ENCODE measurements at places on chromosomes 11 and 22.

GRCh38 chr11:14746857-14747395 lies 103.3 kb downstream of the PDE3B start:
- no peak for DNase-seq

GRCh38 chr22:45703758-45704157 lies 32.1 kb downstream of the ATXN10 start:
- no peak for DNase-seq

GRCh38 chr11:105701098-105701497 lies 91.2 kb downstream of the GRIA4 start:
- DNase-seq = no peak

- DNase-seq = no peak
These were observed 19.3 kb downstream of the HPS4 start for GRCh38 chr22:26464312-26464711.

DNA sequence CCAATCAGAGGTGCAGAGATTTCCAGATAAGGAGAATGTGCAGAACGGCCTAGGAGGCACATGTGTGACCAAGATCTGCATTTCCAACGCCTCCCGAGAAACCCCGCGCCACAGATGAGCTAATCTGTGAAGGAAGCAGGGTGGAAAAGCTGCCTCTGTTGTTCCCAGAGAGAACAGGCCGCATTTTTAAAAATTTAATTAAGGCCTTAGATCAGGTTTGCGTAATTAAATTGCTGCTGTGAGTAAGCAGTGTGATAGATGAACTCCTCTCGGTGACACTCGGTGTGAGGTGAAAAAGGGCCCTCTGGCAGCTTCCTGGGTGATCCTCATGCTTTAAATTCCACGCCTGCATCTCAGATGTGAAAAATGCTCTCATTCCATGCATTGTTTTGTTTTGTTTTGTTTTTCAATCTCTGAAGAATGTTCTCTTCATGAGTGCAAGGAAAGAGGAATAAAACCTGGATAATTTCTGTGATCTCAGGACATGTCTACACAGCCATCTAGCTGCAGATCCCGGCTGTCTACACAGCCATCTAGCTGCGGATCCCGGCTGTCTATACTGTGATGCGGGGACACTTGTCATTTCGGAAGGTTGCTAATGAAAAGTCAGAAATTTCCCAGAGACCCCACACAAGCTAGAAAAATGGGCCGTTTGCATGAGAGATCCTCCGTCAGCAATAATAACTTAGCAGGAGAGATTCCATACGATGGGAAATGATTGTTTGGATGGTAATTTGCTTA lies 1398.9 kb downstream of the BRD1 start:
- no peak for DNase-seq

DNA sequence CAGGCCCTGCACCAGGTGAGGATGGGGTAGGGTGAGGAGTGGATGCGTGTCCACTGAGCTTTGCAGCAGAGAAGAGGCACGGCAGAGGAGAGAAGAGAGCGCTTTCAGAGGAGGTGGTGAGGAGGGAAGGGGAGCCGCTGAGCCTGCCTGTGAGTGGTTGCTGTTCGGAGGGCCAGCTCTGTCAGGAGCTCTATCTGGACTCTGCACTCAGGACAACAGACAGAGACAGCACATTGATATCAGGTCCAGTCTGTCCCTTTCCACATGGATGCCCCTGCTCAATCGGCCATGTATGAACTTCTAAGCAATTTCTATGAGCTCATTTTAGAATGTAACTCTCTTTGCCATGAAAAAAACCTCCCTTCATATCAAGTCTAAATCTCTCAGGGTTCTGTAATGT lies 158.6 kb downstream of the KIRREL3 start:
- DNase-seq = no peak

GRCh38 chr22:42368379-42369249 lies 63.6 kb downstream of the NFAM1 start:
- DNase-seq = peak; percentile 25

DNA sequence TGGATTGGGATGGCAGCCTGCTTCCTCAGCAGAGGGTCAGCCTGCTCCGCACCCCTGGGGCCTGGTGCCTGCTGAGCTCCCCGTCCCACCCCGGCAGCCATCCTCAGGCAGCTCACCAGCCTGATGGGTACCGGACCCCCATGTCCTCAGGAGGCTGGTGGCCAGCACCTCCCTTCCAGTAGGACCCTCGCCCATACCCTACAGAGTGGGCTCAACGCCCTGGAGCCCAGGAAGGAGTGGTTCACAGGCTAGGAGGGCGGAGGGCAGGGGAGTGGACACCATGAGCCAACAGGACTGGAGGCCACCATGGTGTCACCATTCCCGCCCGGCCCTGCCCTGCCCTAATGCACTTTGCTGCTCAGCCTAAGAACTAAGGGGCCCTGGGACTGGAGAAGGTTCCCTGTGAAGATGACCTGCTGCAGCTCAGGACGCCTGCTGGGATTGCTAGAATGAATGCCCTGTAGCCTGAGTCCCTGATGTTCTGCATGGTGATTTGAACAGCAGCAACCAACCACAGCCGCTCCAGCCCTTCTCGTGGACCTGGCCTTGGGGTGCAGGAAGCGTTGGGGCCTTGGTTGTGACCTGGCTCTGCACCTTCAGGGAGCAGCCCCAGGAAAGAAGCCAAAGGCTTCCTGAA lies 1080.8 kb downstream of the BRD1 start:
- no peak for DNase-seq

- DNase-seq = no peak
These were observed 52.9 kb upstream of the RTL6 start for GRCh38 chr22:44550711-44551491.

DNA sequence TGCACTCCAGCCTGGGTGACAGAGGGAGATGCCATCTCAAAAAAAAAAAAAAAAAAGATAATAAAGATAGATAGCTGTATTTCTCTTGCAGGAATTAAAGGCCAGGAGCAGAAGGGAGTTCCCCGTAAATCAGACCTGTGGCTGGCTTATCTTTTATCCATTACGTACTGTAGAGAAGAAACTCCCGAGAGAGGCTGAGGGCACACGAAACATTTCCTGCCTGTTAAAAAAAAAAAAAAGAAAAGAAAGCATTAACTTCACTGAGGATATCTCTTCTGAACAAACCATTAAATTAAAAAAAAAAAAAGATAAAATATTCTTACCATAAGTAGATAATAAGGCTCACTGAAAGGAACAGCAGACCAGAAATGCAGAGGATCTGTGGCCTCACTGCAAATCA lies 22.5 kb downstream of the P4HA3 start:
- DNase-seq = no peak

Data from activated naive CD4-positive, alpha-beta T cell (primary cell).